ENCODE measurements at places on chromosomes 2 and 18.

DNA sequence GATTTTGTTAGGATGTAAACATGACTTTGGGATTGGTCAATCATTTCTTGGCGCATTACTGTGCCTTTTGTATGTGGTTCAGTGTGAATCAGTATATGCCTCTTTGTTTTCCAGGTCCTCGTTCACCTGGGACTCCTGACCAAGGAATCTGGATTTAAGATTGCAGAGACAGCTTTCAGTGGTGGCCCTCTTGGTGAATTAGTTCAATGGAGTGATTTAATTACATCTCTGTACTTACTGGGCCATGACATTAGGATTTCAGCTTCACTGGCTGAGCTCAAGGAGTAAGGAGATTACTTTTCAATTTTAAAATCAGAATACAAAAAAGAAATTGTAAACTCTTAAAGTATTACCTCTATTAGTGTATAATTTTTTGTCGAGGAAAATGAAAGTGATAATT is 87.6 kb downstream of the MGAT5 start:
- no peak for DNase-seq

DNA sequence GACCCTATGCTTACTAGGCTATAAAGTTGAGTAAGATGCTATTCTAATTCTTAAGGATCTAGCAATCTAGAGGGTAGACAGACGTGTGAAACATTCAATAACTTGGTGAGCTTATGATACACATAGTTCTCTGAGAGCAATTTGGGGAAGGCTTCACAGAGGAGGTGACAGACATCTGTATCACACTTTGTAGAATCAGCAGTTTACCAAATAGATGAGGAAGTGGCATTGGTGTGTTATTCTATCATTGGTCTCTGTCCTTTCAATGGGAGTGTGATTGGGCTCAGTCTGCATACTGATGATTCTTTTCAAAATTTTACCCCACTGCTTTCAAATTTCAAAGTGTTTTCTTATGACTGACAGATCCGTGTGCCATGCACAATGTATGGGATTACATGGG is 47.0 kb upstream of the TMEM178A start:
- DNase-seq = no peak

- DNase-seq = no peak
Measured at GRCh38 chr18:34911661-34912384, 129.4 kb upstream of the MAPRE2 start.

DNA sequence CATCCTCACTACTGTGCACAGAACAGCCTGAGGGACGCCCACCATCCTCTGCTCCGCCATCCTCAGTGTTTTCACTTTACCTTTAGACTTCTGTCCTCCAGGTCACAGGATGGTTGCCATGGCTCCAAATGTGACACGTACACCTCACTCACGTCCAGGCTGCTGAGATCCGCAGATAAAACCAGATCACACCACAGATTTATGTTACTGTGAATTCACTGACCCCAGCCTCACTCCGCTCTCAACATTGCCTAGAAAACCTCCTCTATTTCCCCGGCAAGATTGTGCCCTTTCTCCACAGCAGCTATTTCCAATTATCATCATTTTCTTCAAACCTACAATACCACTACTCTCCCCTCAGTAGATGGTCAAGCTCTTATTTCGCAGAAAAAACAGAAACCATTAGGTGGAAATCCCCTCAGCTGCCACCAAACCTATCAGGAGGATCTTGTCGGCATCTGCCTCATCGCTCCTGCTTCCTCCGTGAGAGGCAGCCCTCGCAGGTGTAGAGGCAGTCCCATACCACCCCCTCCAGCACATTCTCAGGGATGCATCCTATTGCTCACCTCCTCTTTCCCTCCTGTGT is 49.8 kb upstream of the SLC1A4 start:
- no peak for DNase-seq

- DNase-seq = no peak
Measured at GRCh38 chr2:86584151-86584913, 21.1 kb upstream of the CHMP3 start.

- DNase-seq = no peak
Measured at GRCh38 chr2:240635121-240635997, 10.1 kb downstream of the GPR35 start.

DNA sequence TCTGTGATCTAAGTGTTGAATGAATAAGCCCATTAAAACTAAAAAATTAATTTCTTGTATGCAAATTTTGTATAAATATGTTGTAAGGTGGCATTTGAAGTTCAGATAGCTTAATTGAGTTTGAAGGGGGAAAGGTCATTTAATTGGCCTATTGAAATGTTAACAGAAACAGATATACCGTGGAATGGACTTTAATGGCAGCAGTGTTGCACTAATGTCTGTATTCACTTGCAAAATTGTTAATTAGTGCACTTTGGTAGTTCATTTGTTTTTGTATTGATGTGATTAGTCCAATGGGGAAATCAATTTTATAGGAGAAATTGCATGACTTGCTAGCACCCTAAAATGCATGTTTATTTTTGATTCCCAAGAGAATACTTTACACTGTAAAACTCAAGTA is 41.8 kb upstream of the OTX1 start:
- no peak for DNase-seq

DNA sequence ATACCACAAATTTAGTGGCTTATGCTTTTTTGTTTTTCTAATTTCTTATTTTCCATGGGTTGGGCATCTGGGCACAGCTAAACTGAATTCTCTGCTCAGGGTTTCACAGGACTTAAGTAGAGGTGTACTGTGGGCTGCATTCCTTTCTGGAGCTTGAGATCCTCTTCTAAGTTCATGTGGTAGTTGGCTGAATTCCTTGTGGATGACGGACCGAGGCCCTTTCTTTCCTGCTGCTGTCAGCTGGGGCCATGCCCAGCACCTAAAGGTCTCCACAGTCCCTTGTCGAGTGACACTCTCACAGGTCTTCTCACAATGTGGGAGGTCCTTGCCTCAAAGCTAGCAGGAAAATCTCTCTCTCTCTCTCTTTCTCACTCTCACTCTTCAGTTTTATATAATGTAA is 433.5 kb upstream of the LRATD1 start:
- no peak for DNase-seq

- DNase-seq = no peak
Measured at GRCh38 chr18:26543373-26543772, 5.0 kb downstream of the KCTD1 start.

DNA sequence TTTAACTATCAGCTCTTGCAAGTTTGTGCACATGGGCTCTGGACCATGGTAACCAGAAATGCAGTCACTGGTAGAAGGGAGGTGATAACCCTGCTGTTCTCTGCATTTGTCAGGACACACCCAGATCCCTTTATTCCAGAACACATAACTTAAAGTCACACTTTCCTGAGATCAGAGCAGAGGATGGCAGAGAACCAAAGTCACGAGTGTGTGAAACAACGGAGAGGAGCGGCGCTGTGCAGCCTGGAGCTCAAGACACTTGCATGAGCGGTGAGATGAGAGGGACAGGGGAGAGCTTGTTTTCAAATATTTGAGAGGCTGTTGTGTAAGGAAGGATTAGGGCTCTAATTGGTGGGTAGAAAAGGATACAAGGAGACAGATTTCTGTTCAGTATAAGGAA is 43.3 kb upstream of the AAK1 start:
- no peak for DNase-seq

DNA sequence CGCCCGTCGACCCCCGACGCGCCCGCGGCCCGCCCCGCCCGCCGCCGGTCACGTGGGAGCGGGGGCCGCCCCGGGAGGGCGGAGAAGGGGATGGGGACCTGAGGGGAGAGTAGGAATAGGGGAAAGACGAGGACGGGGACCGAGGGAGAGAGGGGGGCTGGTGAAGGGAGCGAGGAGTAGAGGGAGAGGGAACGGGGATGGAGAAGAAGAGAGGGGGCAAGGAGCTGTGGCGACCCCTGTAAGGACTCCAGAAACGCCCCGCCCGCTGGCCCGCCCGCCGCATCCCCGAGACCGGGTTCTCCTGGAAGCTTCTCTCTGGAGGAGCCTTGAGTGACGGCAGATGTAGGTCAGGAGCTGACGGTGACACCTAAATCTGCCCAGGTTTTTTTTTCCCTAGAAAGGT is 615 bp downstream of the ADNP2 start:
- no peak for DNase-seq

DNA sequence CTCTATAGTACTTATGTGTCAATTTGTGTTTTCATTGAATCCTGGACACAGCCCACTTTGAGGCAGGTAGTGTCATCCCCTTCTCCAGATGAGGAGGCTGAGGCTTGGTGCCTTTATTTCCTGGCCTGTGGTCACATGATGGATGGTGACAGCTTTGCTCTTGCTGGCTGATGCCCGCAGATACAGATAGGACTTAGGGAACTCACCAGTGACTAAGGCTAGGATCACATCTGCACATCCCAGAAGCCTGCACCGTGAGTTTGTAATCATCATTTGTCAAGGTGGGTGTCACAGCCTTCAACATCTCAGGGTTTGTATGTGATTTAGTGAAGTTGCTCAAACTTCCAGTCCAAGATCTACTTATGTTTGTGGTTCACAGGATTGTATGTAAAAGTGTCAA is 295.1 kb upstream of the RAB12 start:
- no peak for DNase-seq

DNA sequence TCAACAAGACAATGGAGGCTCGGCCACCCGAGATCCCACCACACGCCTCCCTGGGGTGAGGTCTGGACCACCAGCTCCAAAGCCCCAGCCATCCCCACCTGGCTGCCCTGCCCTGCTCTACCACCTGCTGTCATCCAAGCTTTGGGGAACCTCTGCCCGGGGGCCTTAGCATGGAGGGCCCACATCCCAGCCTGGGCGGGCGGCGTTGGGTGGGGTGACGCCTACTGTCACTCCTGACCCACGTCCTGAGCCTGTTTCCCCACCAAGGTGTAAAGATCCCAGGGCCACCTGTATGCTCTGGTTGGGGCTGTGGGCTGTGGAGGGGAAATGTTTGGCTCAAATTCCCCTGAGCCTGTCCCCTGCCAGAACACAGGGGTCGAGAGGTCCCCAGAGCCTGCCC is 437.6 kb downstream of the EIPR1 start:
- DNase-seq = no peak

DNA sequence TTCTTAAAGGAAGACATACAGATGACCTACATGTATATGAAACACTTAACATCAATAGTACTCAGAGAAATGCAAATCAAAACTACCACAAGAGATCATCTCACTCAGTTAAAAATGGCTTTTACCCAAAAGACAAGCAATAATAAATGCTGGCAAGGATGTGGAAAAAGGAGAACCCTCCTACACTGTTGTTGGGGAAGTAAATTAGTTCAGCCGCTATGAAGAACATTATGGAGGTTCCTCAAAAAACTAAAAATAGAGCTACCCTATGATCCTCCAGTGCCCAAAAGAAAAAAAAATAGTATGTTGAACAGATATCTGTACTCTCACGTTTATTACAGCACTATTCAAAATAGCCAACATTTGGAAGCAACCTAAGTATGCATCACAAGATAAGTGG is 1579.4 kb upstream of the TMEFF2 start:
- DNase-seq = no peak

DNA sequence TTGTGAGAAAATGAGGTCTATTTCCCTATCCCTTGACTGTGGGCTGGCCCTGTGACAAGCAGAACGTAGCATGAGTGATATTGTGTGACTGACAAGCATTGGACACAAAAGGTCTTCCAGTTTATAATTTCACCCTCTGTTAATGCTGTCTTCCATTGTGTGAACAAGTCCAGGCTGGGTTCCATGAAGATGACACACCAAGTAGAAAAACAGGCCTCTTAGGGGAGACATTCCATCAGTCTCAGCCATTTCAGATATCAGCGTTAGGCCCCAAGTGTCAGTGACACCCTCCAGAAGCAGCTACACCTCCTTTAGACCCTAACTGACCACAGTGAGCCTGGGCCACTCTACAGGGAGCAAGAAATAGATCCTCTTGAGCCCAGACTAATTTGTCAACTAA is 511.3 kb downstream of the FBXO15 start:
- DNase-seq = no peak

DNA sequence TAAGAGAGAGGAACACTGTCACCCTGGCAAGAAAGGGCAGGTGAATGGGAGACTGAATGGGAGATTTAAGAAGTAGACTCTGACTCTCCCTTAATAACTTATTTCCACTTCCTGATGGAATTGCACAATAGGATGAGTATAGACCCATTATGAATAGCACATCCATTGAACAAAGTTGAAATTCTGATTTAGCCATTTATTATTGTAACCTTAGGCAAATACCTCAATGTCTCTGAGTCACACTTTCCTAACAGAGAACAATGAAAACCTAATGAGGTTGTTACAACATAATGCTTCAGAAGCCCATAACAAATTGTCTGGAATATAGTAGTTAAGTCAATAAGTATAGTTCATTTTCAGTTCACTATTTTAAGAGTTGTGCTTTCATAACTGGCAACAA is 78.9 kb downstream of the NRXN1 start:
- no peak for DNase-seq

GRCh38 chr2:226548732-226549131 is 250.9 kb downstream of the IRS1 start:
- DNase-seq = no peak

DNA sequence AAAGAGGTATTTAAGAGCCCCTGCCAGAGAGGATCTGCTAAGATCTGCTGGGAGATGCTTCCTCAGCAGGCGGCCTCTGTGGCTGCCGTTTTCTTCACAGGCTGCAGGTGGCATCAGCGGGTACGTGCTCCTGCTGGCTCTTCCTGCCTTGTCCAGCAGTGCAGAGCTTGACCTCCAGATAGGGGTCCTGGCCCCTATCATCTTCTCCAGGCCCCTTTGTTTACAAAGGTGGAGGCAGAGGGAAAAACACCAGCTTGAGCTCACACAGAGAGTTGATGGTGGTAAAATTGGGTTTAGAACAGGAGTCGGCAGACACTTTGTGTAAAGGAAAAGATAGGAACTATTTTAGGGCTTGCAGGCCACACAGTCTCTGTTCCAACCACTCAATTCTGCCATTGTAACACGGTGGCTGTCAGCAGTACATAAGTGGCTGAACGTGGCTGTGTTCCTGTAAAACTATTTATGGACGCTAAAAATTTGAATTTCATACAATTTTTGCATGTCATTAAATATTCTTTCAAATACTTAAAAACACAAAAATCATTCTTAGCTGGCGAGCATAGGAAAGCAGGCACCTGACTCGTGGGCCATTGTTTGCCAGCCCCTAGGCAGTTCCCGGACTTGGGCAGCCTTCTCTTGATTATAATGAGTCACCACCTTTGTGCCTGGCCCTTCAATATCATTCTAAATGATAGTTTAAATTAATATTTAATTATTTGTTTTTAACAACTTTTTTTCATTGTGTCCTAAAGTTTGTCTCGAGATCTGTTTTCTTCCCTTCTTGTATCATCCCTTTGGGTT is 98.2 kb upstream of the B3GNT7 start:
- DNase-seq = peak; percentile 15

GRCh38 chr2:240596491-240596931 is 10.0 kb downstream of the CAPN10 start:
- no peak for DNase-seq

- no peak for DNase-seq
Measured at GRCh38 chr2:114219456-114219855, 223.0 kb upstream of the DPP10 start.

GRCh38 chr2:14942987-14943386 is 310.5 kb downstream of the LRATD1 start:
- no peak for DNase-seq

GRCh38 chr2:38436227-38436664 is 59.2 kb upstream of the ATL2 start:
- no peak for DNase-seq

GRCh38 chr2:191150600-191151330 is at the start of gene STAT4:
Gene STAT4, minus strand, starts transcription at chr2:191150994. Its CDS starts 2,791 bp downstream, at chr2:191148203.
- DNase-seq = peak; percentile 84

GRCh38 chr2:69195706-69196105 is 182.7 kb downstream of the ANTXR1 start:
- no peak for DNase-seq

All from activated naive CD4-positive, alpha-beta T cell treated with Interleukin-2 at 50 U/mL for 16 hours (primary cell).